HEK293T (cell line): ENCODE measurements at places on chromosomes 2 and 18.

DNA sequence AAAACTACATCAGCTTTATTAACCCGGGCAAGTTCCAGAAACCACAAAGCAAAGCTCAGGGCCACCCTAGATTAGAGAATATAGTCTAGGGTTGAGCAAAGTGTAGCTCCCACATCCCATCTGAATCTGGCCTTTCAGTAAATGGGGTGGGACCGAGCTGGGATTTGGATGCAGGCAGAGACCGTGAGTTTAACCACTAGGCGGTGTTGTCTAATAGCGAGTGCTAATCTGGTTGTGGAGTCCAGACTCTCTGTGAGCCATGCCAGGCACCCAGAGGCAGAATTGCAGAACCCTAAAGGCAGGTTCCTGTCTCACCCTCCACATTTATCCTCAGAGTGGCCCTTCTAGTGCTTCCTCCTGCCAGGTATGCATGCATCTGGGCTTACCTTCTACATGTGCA lies 435.9 kb downstream of the TSN start:
- DNase-seq, result peak; percentile 55

GRCh38 chr18:13653746-13654433 lies 72.5 kb downstream of the FAM210A start:
- no peak for DNase-seq

DNA sequence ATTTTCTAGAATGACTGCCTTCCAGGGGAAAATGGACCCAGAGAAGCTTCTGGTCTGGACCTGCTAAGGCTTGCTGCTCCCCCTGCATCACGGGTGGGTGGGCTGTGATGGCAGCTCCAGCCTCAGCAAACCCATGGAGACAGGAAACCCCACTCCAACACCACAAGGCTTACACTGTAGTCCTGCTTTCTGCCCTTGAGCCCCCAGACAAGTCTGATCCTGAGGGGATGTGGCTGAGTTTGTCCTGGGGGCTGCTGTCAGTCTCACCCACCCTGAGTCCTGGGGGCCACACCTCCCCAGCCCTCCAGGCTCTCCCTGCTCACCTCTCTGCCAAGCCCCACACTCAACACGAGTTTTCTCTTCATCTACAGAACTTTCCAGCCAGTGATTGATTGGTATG lies 279.4 kb downstream of the EIPR1 start:
- peak; percentile 1 for DNase-seq

DNA sequence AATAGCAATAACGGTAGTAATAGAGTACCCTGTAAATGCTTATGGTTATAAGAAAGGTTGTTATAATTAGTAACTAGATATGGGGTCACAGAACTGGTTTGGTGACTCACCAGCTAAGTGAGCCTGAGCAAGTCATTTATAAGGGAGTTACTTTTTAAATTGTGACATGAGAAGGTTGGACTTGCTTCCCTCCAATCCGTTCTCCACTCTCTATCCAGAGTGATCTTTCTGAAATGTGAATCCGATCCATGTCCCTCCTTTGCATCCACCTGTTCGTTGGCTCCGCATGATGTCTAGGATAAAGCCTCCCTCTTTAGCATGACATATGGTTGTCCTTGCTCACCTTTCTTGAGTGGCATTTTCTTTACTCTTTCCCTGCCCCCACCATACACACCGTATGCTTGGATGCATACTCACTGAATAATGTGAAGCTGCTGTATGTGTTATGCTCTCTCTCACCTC lies 83.1 kb downstream of the CDC42EP3 start:
- DNase-seq, result no peak

DNA sequence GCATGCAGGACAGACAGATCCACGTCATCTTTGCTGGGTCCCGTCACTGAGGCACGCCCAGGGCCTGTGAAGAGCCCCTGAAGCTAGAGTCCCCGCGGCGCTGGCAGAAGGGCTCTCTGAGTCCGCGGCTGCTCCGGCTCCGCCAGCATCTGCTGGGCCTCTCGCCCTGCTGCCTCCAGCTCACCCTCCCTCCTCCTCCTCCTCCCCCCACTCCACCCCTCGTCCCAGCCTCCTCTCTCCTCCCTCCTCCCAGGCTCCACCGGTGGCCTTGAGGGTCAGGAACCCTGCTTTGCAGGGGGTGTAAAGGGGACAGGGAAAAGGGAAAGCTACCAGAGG lies at the start of gene TNS1:
Gene TNS1 (minus strand): TSS at position 151 of the 336 bp plus-strand sequence. CDS start 123 bp downstream, at position 28.
- DNase-seq, result no peak

DNA sequence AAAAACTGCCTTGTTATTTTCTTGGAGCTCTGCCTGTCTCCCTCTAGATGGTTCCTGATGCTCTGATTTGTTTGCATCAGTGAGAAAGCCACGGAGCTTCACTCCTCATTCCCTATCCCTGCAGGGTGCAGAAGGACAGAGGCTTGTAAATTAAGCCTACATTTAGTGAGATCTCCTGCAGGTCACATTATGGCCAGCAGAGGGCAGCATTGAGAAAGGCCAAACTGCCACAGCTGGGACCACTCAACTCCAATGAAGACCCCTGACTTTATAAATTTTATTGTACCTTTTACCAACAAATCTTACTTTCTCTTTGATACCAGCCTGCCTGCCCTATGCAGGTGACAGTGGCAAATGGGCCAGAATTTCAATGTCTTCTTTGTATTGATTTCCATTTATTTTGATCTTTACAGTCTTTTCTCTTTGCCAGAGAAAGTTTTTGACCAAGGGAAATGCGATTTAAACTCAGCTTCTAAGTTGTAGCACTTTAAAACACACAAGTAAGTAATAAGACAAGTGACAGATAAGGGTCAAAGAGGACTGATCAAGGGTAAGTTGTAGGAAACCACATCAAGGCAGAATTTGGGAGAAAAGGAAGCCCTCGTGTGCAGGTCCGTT lies 1029.1 kb upstream of the KLHL29 start:
- peak; percentile 58 for DNase-seq

GRCh38 chr18:9429662-9429993 lies 45.7 kb upstream of the RALBP1 start:
- no peak for DNase-seq

GRCh38 chr2:61100801-61101200 lies 35.1 kb downstream of the SANBR start:
- no peak for DNase-seq

GRCh38 chr2:3399381-3399780 lies 19.9 kb downstream of the TRAPPC12 start:
- DNase-seq, result no peak

- peak; percentile 50 for DNase-seq
Observed at GRCh38 chr2:235170536-235171521, 219.0 kb downstream of the SH3BP4 start.

DNA sequence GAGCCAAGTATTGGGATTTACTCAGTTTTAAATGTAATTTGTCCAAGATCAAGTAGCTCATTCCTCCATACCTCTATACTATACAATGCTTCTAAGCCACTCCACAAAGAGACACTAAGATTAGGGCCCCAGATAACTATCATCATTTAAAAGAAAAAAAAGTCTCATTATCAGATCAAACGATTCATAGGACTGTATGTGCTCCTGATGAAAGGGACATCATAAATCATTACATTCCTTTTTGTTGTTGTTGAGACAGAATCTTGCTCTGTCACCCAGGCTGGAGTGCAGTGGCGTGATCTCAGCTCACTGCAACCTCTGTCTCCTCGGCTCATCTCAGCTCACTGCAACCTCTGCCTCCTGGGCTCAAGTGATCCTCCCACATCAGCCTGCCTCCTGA lies 2.2 kb upstream of the SLC3A1 start:
- DNase-seq, result no peak

DNA sequence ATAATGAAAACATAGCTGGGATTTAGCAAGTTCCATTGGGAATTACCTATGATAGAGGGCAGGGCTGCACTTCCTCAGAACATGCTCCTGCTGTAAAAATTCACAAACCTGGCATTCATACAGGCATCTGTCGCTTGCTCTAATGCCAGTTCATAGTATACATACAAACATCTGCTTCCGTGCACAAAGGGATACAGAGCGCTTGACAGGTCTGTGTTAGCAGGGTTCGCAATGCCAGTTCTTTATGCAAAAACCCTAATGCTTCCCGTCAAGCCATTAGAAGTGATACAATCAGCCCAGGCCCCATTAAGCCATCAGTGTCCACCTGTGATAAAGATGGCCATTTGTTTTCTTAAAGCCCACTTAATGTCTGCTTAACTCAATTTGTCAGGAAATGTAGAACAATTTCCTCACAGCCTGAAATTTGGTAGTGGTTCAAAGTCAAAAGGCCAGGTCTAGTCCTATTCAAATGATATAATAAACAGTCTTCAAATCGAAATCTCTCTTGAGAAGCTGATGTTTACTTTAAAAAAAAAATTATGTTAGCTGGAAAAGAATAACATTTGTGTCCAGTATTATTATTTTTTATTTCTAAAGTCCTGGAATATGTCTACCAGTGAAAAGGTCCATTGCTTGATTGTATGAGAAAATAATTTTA lies 556.3 kb downstream of the ARHGAP15 start:
- no peak for DNase-seq

GRCh38 chr2:223870840-223871611 lies 33.6 kb upstream of the AP1S3 start:
- no peak for DNase-seq

DNA sequence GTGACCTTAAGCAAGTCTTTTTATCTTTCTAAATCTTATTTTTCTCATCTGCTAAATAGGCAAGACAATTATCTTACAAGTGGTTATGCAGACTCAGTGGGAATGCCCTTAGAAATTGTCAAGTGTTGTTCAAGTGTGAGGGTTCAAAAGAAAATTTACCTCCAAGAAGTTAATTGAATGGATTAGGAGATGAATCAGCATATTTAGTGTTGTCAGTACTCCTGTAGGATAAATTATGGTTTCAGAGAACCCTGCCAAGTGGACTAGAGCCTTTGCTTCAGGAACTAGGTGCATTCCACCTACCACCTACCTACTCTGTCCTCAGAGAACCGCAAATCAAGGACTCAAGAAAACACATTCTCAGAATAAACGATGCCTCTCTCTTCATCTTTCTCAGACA lies 69.8 kb upstream of the KCTD1 start:
- no peak for DNase-seq

- DNase-seq, result no peak
Observed at GRCh38 chr2:201135386-201135785, 19.4 kb downstream of the CFLAR start.

- DNase-seq, result no peak
Observed at GRCh38 chr2:171939743-171940071, 17.4 kb downstream of the HAT1 start.

DNA sequence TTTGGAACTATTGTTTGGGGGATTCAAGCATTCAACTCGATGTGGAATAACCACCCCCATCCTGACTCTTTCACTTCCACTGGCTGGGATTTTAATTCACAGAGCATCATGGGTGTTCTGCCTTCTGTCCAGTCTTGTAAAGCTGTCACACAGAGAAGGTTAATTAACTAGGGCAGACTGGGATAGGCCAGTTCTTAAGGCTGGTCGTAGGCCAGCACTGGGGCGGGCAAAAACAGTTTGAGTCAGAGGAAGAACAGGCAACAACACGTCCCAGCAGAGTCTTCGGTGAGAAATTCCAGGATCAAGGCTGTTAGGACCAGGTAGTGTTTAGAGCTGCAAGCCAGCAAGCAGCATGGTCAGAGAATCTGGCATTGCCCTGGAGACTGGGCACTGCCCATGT lies 4.0 kb upstream of the RNF152 start:
- DNase-seq, result no peak

DNA sequence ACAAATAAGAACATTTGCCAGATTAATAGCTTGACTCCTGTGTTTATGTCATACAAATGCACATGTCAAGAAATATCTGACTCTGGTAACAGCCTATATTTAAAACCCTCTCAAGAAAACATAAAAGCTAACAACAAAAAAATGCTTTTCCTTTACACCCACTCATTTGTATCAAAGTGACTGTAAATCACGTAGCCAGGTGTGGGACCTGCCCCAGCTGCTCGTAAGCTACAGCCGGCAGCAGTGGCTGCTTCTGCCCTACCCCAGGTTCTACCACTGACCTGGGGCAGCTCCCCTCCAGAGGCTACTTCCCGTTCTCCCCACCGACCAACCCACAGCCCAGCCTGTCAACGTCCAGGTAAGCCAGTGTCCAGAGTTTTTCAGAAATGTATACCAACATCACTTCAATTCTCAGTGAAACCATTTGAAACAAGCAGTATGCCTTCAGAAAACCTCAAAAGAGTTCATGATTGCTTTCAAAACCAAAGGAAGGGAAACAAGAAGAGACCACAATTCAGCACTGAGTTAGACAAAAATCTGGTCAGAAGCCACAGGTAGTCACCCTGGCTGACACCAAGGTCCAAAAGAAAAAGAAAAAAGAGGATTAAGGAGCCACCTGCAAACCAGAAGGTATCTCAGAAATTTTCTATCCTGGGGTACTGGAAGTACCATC lies 40.4 kb downstream of the KIDINS220 start:
- DNase-seq, result no peak

- no peak for DNase-seq
Observed at GRCh38 chr2:149355716-149356422, 25.5 kb downstream of the LYPD6 start.

DNA sequence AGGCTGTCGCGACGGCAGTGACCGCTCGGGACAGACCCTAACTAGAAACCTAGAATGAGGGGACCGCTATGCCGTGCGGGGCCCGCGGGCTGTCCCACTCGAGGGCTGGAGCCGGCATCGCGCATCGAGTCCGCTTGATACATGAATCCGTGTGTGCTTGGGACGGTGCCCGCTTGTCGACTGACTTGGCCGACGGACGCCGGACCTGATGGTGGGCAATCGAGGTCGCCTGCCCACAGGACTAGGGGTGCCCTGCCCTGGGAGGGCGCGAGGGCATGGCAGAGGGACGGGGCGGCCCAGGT lies 749 bp upstream of the PTMA start:
- no peak for DNase-seq

- no peak for DNase-seq
Observed at GRCh38 chr18:70720607-70721006, 431.8 kb downstream of the SOCS6 start.

DNA sequence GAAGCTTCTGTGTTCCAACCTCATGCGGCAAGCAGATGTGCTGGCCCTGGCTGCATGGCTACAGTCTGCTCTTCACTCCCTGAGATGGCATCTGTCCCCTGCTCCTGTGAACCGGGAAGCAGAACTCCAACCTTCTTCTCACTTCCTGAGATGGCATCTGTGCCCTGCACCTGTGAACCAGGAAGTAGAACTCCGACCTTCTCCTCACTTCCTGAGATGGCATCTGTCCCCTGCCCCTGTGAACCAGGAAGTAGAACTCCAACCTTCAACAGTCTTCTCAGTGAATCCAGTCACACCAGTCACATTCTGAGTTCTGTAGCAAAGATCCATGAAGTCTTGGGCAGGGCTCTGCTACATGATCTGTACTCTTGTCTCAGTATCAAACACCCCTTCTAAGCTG lies 887.2 kb upstream of the KLHL29 start:
- no peak for DNase-seq
